ENCODE measurements at places on chromosomes 13 and 19.

- peak; percentile 60 for DNase-seq
Observed at GRCh38 chr13:52127783-52128702, 830 bp downstream of the NEK5 start.

GRCh38 chr19:1406774-1407527, 435 bp upstream of the DAZAP1 start:
- peak; percentile 99 for DNase-seq

DNA sequence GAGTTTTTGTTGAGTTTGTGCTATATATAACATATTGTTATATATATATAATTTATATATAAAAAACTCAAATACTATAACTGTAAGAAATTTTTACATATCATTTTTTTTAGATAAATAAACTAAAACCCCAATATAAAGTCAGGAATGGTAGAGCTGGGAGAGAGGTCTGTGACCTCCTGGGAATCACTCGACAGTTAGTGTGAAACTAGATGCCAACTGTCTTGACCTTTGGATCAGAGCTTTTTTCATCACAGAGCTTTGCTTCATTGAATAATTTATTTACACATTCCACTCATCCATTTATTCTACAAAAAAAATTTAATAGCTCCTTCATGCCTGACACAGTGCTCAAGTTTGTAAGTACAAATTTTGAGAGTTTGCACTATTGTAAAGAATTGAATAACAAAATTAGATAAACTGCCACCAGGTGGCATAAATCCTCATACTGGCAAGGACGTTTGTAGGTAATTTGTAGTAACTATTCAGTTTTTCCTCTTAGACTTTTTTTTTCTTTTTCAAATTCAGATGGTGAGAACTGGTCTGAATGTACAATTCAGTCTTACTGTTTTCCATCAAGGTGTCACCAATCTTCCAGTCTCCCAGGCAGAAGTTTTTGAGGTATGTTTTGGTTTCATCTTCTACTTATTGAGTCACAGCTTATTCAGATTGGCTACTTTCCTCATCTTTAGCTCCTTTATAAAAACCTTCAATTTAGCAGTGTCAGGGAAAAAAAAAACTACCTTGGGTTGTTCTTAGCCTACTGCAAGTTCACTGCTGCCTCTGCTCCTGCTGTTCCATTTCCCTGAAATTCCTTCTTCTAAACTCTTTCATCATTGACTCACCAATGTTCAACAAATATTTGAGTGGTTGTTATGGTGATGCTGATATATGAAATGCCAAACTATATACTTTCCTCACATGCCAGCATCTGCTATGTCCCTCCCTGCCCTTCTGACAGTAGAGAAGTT, 28.7 kb downstream of the LACC1 start:
- DNase-seq: no peak

DNA sequence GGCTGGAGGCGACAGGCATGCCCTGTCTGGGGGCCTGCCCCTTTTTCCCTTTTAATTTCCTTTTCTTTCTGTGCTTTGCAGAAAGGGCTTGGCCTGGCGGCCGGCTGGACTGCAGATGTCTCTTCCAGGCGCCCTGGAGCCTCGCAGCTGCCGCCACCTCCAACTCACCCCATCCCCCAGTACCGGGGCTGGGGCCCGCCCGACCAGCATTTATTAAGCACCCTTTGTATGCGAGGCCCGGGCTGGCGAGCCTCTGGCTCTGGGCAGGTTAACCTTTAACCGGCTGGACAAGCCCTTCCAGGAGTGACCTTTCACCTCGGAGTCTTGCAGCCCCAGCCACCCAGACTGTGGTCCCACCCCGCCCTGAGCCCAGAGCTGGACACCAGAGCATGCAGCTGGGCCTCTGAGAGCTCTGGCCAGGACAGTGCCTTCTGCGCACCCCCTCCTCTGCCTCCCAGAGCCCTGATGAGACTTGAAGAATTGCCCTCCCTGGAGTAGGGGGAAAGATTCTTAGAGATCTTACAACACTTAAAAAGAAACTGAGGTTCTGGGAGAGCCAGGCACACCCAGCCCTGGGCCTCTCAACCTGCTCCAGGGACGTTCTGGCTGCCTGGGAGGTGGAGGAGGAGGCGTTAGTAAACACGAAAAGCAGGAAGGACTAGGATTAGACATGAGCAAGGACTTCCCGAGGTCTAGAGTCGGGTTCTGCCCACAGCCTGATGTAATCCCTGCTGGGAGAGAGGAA, 1.1 kb upstream of the NR2F6 start:
- no peak for DNase-seq

- DNase-seq: no peak
Observed at GRCh38 chr19:14004619-14005348, 1.3 kb downstream of the RFX1 start.

DNA sequence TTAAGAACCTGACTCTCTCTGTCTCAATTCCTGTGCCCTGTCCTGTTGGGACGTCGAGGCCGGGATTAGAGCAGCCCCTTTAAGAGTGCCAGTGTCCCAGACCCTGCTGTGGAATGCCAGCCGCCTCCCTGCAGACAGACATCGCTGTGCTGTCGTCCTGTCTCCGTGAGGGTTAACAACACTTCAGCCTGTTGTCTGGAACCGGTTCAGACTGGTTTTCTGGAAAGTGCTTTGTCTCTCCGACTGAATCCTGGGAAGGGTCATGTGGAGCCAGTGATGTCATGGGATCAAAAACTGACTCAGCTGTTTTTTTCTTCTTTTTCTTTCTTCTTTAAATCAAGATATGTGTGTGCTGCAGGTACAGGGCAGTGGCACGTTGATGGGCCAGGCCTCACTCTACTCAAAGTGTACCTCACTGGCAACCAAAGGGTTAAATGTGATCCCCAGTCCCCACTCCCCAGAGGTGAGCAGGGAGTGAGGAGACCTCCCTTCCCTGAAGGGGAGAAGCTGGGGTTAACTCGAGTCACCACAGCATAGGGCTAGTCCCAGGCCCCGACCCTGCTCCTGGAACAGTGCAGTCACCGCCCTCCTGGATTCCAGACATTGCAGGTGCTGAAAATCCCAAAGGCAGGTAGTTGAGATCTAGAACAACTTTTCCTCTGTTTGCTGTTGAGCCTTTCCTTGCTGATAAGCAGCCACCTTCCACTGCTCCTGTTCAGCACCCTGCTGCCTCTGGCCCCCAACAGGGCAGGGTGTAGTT, 50.8 kb downstream of the TSSK6 start:
- DNase-seq: no peak

GRCh38 chr13:36673352-36673751, 468 bp upstream of the SERTM1 start:
- DNase-seq: no peak

GRCh38 chr19:3492131-3492839, 8.2 kb downstream of the DOHH start:
- no peak for DNase-seq

DNA sequence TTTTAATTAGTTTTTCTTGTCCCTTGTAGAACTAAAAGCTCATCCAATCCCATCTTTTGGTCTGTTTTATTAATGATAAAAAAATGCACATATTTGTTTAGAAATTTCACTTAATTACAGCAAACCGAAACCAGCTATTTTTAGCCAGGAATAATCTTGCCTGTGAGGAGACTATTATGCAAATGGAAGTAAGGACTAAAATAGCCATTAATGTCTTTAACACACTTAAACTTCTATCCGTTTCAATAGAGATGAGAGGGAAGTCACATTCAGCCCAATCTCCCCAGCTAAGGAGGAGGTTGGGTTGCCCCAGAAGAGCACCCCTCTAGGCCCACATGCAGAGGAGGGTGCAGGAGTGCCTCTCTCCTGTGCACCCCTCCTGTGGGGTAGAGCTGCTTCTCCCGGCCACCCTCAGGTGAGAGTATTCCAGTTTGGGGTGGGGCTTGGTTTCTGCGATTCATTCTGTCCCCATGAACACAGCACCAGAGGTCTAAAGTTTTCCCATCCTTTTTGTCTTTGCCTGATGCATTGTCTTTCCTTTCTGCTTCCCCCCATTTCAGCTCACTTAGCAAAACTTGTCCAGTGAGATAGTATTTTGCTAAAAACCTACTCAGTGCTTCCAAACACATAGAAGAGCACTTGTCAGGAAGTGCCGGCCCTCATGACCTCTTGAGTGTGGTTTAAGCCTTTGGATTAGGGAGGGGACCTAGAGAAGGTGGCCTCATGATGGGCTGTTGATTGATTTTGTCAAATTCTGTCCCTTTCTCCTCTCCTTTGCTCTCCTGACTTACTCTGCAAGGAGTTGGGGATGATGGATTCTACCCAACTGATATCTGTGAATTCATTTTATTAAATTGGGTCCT, 28.2 kb downstream of the FGF9 start:
- no peak for DNase-seq

DNA sequence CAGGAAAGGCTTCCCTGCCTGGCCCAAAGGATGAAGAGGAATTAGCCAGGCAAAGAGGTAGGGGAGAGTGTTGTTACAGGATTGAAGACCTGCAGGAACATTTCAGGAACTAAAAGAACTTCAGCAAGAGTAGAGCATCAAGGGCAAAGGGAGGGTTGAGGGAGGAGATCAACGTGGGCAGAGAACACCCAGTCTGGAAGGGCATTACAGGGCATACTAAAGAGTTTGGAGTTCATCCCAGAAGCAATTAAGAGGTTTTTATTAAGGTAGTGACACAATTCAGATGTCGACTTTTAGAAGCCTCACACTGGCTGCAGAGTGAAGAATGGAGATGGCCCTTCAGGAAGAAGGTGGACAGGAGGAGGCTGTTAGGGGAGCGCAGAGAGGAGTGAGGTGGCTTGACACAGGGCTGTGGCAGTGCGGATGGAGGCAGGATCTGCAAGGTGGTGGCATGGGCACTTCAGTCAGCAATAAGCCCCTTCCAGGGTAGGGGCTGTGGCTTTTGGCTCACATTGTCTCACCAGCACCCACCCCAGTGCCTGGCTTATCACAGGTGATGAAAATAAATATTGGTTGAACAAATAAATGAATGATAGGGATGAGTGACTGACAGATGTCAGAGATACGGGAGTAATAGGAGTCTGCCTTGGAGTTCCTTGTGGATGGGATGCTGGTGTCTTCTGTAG, 24.9 kb downstream of the TEX26 start:
- no peak for DNase-seq

GRCh38 chr13:49657241-49657641, 28.9 kb downstream of the ARL11 start:
- DNase-seq: no peak

DNA sequence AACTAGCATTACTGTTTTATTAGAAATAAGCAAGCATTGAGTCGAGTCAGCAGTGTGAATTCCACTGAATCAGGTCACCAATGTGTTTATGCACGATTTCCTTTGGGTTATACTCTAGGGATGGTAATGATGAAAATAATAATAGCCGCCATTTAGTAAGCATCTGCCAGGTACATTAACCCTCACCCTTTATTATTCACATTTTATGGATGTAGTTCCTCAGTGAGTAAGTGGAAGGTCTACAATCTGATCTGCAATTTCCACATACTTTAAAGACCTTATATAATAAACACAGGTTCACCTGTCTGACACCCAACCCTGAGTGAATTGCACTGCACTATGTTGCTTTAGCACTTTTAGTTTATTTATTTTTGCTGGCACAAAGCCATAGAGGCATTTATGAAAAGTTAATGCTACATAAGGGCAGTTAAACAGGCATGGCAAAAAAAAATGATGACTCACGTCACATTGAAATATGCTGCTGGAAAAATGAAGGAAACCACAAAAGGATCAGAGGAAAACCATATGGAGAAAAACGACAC, 122.4 kb downstream of the TRPC4 start:
- DNase-seq: no peak

DNA sequence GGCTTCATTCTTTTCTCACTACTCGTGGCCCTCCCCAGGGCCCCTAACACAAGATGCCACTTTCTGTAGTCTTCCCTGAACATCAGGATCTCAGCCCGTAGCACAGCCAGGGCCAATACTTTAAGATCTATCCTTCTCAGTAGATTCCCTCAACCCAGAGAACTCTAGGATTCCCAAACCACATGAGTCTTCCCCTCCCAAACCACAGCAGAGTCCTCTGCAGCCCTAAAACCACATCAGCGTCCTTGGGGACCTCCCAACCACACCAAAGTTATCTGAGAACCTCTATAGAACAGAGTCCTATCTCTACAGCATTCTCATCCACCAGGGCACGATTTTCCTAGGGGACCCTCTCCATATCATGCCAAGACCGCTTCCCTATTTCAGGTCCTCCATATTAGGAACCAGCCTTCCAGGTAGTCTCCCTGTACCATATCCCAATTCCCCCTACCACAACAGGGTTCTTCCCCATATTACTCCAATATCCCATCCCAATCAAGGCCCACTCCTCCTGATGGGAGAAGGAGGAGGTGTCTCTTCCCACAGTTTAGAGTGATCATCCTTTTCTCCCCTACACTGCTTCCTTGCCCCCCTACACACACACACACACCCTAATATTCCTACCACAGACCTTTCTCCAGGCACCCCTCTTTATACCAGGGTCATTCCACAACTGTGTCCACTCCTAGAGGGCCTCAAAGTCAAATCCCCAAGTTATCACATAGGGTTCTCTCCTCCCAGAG, 1.4 kb downstream of the DYRK1B start:
- DNase-seq: no peak

DNA sequence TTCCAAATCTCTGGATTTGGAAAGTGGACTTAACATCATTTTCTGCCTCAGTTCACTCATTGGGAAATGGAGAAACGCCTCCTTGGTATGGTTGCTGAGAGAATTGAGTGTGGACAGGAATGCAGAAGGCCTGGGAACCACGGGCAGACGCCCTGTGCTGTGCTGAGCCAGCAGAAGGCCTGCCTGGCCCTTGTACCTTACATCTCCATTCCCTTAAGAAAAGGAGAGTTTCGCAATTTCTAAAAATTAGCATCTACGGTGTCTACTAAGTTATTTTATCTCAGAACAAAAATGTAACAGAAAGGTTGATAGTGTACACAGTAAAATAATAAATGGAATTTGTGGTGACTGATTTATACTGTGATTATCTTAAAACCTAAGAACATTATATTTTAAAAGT, 78.7 kb downstream of the IPO5 start:
- no peak for DNase-seq

DNA sequence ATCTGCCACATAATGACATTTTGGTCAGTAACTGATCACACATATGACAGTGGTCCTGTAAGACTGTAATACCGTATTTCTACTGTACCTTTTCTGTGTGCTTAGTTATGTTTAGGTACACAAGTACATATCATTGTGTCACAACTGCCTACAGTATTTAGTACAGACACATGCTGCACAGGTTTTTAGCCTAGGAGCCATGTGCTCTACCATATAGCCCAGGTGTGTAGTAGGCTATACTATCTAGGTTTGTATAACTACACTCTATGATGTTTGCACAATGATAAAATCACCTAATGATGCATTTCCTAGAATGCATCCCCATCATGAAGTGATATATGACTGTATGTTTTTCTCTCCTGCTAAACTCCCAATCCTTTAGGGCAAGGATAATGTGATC, 61.2 kb upstream of the MIR17HG start:
- no peak for DNase-seq

- DNase-seq: no peak
Observed at GRCh38 chr19:20243629-20244028, 76.6 kb downstream of the ZNF486 start.

DNA sequence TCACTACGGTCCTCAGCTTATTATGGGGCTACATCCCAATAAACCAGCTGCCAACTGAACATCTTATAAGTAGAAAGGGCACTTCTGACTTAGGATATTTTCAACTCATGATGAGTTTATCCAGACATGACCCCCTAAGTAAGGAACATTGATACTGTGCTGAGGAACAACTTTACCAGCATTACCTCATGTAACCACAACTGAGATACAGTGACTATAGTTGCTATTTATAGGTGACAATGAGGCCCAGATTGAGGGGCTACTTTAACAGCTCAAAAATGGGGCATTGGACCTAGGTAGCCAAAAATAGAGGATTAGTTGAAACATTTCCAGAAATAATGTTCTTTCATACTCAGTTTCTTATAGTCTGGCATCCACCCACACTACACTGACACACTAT, 26.8 kb downstream of the SKA3 start:
- no peak for DNase-seq

Measured in activated CD8-positive, alpha-beta T cell treated with anti-CD3 and anti-CD28 coated beads, Interleukin-2, amount 10 ng/mL, durations not matched to agents 7 days and 5 days (primary cell).